Diencephalon (tissue), 1 donor: ENCODE measurements at places on chromosomes 13 and 19. TPM values are rescaled to one million over a fixed set of nuclear protein-coding genes. Genes with fewer than 3 reads are reported as not detected.

The CEACAM4 gene
- total RNA-seq: not detected

The C19orf85 gene
- total RNA-seq: not detected

The POLR1D gene
- total RNA-seq: 46.4 TPM

The FFAR2 gene
- total RNA-seq: 0.23 TPM

The KLK8 gene
- not detected for total RNA-seq

The CGB8 gene
- total RNA-seq: not detected

The CCDC122 gene
- 6.5 TPM for total RNA-seq

The ZNF433 gene
- total RNA-seq: 14.1 TPM

The ZNF835 gene
- total RNA-seq: 12.7 TPM

The SLC25A41 gene
- total RNA-seq: 0.69 TPM
